ENCODE measurements at places on chromosomes 12 and 14.
A peak's percentile ranks its signal among the peaks of the same experiment; 100 is the strongest.

- no peak for DNase-seq
These were observed 254.8 kb downstream of the PRKD1 start for GRCh38 chr14:29672831-29673230.

GRCh38 chr12:3885277-3886094 lies 12.3 kb upstream of the PARP11 start:
- DNase-seq, result peak; percentile 21

DNA sequence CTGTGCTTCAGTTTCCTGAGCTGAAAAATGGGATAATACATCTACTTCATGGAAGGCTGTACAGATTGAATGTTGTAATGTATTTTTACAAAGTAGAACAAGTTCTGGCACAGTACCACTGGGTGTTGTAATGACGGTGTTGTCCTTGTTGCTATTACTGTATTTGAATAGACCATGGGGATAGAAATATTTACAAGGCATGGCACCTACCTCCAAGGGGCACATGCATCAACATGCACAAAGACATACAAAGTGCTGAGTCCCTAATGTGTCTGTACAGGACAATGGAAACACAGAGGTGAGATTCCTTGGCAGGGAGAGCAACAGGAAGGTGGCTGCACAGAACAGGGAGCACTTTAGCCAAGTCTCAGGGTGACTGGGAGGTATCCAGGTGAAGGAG lies 930.6 kb upstream of the TMEM132C start:
- no peak for DNase-seq

DNA sequence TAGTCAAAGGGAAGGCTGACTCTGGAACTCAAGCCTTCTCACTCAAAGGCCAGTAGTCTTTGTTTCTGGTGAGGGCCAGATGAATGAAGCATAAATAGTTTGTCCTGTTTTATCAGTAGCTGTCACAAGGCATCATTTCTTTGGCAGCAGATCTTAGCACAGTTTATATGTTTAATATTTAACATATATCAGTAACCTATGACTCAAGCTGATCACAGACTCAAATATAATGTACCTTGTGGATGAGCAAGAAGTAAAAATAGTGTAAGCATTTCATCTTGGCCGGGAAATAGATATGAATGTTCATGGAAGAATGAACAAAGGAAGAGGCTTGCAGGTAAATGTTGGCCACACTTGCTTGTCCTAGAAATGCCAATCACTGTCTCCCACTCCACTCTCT lies 158.3 kb upstream of the BMP4 start:
- DNase-seq, result no peak

GRCh38 chr14:106201376-106201775 lies 675.0 kb downstream of the TMEM121 start:
- DNase-seq, result no peak

DNA sequence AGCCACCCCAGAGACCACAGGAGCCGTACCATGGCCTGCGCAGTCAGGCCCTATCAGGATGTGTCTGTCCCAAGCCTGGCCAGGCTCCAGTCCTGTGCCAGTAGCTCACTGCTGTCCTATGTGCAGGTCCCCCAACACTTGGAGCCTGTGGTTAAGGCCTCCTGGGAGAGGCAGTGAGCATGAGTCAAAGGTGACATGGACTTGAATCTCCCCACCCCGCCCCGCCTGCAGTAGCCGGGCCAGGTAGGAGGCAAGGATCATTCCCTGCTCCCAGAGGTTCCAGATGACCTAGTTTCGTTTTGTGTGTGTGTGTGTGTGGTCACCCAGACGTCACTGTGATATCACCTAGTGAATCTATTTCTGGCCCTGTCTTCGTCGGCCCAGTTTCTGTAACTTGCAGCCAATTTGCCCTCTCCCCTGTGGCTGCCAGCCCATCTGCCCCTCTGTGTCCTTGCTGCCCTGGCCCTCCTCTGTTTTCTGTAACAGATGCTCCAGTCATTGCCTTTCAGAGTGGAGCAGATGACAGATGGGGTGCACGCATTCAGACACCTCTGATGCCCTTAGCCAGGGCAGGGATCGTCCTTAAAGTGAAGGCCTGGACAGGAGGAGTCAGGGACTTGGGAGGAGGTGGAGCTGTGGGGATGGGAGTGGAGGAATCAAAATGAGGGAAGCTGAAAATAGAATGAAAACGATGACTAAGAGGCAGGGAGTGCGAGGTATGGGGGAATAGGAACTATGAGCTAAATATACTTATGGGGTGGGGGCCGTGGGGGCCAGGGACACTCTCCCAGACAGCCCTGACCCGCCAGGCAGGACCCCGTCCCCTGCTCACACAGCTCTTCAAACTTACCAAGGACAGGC lies 37.4 kb downstream of the SLC6A12 start:
- no peak for DNase-seq

DNA sequence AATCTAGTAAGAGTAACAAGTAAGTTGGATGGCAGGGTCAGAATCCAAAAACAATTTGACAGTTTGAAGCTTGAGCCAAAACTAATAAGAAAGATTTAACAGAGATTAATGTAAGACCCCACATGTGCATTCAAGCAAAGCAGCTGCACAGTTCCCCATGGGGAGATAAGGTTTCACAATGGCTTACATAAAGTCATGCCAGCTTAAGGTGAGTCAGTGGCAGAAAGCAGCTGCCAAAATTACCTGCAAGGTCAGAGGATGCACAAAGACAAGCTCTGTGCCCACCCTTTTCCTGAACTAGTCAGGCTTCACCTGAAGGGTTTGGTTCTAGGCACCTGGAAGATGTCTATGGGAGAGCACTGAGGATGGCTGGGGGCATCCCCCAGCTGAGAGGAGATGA lies 36.6 kb upstream of the KRT77 start:
- DNase-seq, result no peak

DNA sequence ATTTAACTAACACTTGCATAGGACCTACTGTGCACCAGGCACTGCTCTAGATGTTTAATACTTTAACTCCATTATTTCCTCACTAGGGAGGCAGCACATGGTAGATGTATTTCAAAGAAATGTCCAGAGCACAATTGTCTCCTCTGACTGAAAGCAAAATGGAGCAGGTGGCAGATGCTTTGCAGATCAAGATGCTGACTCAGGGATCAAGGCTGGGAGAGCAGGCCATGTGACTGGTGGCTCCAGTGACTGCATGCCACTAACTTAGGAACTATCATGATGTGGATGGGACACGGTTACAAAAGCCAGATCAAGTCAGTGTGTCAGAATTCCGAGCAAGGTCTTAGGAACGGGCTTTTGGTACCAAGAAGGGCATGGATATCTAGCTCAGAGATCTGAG lies 28.2 kb downstream of the SERPINA11 start:
- no peak for DNase-seq

DNA sequence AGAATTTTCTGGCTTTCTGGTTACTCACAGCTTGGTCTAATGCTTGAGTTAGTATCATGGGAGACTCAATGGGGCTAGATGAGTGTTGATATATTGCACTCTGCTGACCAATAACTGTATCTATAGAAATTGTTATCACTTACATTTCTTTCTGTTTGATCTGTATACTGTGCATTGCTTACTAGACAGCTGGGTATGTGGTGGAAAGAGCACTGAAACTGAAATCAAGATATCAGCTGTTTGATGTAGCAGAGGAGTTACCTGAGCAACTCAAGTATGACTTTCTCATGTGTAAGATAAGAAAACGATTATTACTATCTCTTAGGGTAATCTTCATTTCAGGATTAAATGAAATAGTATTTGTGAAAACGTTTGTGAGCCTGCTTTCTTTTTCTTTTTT lies 183.0 kb downstream of the SLC15A5 start:
- no peak for DNase-seq

DNA sequence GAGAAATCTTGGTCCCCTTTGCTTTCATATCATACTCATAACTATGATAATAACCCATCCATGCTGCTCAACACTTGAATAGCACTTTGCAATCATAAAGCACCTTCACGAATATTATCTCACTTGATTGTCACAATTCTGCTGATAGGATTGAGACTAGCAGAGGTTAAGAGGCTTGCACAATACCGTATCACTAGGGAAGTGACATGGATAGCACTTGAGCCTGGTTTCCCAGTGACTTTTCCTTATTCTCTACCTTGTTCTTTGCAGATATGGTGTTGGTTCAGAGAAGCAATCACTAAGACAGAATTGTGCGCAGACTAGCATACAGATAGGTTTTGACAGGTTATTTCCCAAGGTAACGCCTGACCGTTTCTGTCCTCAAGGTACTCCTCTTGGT lies 186.6 kb upstream of the GZMB start:
- DNase-seq, result no peak

- no peak for DNase-seq
These were observed 156.0 kb upstream of the ARHGAP5 start for GRCh38 chr14:31920989-31921650.

DNA sequence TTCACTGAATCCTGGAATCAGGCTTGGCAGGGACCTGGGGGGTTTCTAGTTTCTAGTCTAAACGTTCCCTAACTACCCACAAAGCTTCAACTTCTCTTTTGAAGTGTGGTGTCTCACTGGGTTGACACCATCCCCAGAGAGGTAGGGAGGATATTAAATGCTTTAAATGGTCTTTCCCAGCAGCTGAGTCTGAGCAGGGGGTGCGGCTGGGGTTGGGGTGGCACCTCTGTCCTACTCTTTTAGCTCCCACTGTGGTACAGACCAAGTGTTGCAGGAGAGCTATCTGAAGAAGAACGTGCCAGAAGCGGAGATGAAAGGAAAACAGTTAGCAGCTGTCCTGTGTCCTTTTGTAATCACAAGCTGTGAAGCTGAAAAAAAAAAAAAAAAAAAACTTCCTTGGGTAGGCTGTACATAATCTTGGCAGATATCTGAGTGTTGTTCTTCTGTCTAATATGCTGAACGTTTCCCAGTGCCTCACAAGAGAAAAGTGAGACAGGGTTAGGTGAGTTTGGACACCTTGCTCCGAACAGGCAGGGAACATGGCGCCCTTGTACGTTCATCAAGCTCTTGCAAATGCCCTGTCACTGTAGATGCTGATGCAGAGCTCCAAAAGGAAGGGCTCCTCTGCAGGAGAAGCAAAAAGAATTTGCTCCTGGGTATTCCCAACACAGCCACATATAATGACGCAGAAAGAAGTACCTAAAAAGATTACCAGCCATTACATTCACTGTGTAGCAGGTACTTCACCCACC lies 447.2 kb downstream of the APAF1 start:
- no peak for DNase-seq

DNA sequence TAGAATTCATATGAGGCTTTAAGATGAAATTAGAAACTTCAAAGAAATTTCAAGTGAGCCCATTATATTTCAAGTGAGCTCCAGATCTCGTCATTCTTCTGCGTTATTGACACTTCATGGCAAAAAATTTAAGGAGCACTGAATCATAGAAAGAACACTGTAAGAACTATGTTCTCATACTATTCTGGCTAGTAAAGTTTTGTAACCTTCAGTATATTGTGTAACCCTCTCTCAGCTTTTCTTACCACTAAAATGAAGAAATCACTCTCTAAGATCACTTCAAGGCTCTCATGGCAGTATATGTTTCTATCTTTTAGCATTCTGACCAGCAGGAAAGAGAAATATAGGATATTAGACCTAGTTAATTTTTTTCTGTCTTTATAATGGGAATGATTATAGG lies 6.3 kb downstream of the GPHN start:
- no peak for DNase-seq

- DNase-seq, result no peak
These were observed 75.0 kb downstream of the DIP2B start for GRCh38 chr12:50579757-50580267.

DNA sequence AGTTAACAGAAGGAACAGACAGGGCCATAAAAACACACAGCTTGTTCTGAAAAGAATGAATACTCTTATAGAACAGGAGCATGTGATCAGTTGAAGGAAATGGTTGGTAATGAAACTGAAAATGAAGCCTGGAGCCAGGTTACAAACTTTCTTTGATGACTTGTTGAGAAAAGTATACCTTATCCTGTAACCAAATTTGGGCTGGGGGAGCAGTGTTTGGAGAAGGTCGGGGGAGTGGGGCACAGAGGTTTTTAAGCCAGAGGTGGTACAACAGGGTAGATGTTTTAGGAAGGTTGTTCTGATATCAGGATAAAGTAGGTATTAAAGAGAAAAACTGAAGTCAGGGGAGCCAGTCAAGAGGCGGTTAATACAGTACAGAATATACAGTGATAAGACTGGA lies 8.2 kb downstream of the GOLT1B start:
- DNase-seq, result no peak

GRCh38 chr12:112602150-112602549 lies 183.4 kb downstream of the PTPN11 start:
- DNase-seq, result no peak

GRCh38 chr14:51860825-51861499 lies 550 bp downstream of the GNG2 start:
- peak; percentile 23 for DNase-seq

DNA sequence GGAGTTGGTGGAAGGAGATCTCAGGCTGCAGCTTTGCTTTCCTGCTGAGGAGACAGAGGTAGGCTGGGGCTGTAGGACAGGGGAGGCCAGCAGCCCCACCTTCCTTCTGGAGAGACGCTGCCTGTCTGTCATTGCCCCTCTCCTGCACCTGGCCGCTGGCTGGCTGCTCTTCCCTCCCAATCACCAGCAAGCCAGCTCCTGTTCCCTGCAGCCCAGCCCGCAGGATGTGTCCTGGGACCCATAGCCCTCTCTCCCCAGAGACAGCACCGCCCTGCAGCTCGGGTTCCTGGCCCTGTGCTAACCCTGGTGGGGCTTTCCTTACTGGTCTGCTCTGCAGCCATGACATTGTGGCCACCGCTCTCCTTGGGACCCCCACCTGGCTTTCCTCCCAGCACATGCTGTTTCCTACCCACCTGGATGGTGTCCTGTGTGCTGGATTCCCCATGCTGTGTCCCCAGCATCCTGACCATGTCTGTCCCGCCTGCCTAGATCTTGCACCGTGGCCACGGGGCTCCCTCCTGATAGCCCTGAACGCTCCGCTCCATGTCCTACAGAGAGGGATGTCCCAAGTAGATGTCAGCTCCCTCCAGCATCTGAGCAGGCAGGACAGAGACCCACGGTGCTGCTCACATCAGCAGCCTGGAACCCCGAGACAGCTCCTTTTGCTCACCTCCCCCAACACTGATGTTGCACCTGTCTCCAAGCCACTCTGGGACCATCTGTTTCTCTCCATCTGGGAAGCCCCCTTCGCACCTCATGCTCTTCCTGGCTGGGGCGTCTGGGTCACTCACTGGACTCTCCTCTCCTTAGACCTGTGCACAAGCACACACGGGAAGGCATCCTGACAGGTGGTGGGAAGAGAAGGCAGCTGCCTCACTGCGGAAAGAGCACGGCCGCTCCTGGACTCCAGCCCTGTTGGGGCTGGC lies 1.1 kb upstream of the MTA1 start:
- no peak for DNase-seq

DNA sequence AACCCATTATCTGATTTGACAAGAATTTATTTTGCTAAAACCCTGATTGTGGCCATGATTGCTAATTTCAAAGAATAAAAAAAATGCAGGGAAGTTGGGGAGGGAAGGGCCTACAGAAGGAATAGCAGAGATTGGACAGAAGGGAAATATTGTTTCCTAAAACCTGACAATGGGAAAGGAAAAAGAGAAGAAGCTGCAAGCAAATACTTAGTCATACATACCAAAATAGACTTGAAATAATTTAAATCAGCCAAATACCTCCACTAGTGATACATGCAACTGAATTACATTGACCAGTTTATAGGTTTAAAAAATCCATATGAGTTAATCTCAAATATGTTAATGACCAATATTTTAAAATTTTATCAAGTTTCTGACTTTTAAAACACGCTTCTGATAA lies 75.1 kb downstream of the PELI2 start:
- no peak for DNase-seq

GRCh38 chr12:113239288-113239771 lies 18.1 kb downstream of the TPCN1 start:
- no peak for DNase-seq

Measured in activated naive CD4-positive, alpha-beta T cell treated with Interleukin-2 at 50 U/mL for 16 hours (primary cell).